CD4-positive, alpha-beta T cell treated with Interleukin-21 for 1 hour (primary cell): ENCODE measurements at places on chromosomes 13 and 19.

DNA sequence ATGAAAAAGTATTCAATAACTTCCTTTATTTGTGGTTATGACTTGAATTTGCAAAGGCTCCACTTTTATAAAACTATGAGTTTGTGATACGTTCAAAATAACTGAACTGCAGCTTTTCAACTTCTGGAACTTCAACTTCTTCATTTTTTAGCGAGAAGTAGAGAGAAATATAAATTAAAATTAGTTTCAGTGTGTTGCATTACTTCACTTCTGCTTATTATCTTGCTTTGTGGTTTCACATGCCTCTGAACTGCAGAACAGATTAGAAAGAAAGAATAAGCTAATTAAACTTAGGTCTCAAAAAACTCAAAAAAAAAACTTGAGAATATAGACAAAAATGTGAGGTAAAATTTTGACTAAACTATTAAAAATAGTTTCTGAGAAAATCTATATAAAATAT is 1073.4 kb downstream of the PCDH17 start:
- DNase-seq, result no peak

- DNase-seq, result no peak
These were observed 264.4 kb downstream of the UQCRFS1 start for GRCh38 chr19:28948566-28948965.

DNA sequence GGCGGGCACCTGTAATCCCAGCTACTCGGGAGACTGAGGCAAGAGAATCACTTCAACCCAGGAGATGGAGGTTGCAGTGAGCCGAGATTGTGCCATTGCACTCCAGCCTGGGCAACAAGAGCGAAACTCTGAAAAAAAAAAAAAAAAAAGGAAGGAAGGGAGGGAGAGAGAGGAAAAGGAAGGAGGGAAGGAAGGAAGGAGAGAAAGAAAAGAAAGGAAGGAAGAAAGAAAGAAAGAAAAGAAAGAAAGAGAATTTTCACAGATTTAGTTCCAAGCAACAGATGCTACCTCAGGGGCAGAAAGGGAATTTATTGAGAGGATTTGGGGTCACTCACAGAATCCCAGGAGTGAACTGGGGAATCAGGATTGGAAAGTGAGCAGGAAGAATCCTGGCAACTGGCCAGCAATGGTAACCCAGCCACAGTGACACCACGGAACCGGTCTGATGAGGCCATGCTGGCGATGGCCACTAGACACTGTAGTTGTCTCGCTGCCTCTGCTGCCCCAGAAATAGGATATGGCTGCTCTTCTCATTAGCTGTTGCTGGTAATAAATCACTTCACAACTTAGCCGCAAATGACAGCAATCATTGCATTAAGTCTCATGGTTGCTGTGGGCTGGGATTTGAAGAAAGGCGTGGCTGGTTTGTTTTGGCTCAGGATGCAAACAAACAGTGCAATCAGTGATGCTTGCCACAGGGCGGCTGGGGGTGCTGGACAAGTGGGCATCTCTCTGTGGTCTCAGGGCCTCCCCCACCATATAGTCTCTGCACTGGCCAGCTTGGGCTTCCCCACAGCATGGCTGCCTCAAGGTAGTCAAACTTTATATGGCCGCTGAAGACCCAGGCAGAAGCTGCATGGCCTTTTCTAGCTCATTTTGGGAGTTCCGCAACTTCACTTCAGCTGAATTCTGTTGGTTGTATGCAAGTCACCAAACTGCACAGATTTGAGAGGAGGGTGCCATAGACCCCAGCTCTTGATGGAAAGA is 5.2 kb upstream of the BCAM start:
- no peak for DNase-seq

DNA sequence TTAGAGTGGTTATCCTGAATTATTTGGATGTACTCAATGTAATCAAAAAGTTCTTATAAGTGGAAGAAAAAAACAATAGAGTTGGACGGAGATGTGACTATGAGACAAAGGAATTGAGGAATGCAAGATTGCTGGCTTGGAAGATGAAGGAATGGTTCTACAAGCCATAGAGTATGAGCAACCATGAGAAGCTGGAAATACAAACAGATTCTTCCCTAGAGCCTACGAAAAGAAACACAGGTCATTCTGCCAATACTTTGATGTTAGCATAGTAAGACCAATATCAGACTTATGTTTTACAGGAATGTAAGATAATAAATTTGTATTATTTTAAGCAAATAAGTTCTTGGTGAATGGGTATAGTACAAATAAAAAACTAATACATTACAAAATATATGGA is 249.2 kb downstream of the DIAPH3 start:
- no peak for DNase-seq

GRCh38 chr19:10752237-10752912 is 34.5 kb downstream of the DNM2 start:
- no peak for DNase-seq

- no peak for DNase-seq
These were observed 84.4 kb downstream of the DNAJC15 start for GRCh38 chr13:43107780-43108179.

DNA sequence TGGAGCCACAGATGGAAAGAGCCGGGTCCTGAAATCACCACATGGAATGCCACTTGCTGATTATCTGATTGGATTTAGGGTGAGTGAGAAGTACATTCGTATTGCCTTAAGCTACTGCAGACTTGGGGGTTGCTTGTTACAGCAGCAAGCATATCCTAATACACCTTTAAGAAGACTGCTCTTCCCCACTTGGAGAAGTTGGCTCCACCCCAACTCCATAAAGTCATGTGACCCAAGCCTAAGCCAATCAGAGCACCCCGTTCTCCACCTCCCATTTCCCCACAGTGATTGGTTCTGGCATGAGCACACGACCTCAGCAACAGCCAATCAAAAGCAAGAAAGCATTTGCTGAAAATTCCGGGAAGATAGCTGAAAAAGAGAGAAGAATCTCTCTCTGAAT is 23.1 kb downstream of the CACNA1A start:
- no peak for DNase-seq

- no peak for DNase-seq
These were observed 52.0 kb upstream of the C13orf46 start for GRCh38 chr13:114025714-114026431.

DNA sequence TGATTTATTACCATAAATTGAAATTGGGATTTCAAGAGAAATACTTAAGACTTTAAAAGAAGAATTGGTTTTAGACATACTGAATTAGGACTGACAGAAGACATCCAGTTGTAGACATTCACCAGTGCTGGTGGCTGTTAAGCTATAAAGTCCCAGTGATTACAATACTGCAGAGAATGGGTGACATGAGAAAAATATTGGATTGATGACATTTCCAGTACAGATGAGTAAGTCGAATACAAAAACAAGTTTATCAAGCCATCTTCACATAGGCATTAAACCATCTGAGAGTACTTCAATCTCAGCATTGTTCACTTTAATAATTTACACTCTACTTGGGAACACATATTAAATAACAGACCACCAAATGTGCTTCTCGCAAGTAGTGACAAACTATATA is 66.8 kb downstream of the TBC1D4 start:
- no peak for DNase-seq

GRCh38 chr13:79631051-79631659 is 150.2 kb downstream of the NDFIP2 start:
- no peak for DNase-seq

DNA sequence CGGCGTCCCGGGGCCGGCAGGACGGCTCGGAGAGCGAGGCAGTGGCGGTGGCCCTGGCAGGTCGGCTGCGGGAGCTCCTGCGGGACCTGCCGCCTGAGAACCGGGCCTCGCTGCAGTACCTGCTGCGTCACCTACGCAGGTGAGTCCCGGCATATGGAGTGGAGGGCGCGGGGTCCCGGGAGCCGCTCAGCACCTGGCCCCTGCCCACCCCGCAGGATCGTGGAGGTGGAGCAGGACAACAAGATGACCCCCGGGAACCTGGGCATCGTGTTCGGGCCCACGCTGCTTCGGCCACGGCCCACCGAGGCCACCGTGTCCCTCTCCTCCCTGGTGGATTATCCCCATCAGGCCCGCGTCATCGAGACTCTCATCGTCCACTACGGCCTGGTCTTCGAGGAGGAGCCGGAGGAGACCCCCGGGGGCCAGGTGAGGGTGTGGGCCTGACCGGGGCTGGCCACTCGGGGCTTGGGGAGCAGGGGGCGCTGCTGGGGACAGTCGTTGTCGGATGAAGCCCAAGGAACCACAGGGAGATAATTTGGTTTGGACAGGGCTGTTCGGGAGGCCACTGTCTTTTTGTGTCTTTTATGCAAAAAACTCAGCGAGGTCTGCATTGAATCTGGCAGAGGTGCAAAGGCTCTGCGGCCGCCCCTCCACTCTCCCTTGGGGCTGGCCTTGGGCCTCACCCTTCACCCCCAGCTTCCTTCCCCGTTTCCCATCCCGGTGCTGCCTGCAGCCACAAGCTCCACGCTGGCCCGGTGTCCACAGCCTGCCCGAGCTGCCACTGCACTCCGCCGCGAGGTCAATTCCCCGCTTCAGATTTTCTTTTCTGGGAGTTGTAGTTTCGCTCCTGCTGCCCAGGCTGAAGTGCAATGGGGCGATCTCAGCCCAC is 12.0 kb downstream of the POLR2E start:
- DNase-seq, result no peak

DNA sequence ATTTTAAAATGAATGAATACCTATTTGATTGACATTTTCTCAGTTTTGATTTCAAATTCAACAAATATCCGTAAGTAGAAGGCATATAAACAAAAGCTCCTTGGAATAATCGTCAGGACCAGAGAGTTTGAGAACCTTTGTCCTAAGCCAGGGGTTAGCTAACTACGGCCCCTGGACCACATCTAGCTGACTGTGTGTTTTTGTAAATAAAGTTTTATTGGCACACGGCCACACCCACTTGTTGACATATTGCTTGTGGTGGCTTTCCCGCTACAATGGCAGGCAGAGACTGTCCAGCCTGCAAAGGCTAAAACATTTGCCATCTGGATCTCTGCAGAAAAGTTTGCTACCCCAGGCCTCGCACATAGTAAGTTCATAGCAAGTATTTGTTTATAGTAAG is 83.4 kb downstream of the GNG7 start:
- DNase-seq, result no peak

- DNase-seq, result no peak
These were observed 12.0 kb downstream of the ZSWIM9 start for GRCh38 chr19:48182434-48182833.
